Activated T-helper 9 cell treated with anti-CD3 and anti-CD28 coated beads, Interleukin-2, amount 50 U/mL, for 16 hours (primary cell): ENCODE measurements at places on chromosomes 2 and 18.
A peak's percentile ranks its signal among the peaks of the same experiment; 100 is the strongest.

DNA sequence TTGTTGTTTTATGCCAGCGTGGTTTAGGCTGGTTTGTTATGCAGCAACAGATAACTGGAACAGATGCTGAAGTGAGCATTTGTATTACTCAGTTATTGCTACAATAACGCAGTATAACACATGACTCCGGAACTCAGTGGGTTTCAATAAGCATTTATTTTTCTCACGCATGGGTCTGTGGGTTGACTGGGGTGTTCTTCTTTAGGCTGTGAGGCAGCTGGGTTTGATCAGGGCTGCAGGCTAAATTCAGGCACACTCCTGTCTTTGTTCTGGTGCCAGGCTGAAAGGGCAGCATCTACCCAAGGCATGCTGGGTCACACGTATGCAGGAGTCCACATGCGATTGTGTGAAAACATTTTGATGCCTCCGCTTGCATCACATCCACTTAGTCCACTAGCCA is 3.8 kb upstream of the SLC1A4 start:
- no peak for DNase-seq

GRCh38 chr2:67839242-67839641 is 223.6 kb downstream of the C1D start:
- no peak for DNase-seq

- DNase-seq: no peak
These were observed 43.8 kb downstream of the MPHOSPH10 start for GRCh38 chr2:71174207-71174606.

DNA sequence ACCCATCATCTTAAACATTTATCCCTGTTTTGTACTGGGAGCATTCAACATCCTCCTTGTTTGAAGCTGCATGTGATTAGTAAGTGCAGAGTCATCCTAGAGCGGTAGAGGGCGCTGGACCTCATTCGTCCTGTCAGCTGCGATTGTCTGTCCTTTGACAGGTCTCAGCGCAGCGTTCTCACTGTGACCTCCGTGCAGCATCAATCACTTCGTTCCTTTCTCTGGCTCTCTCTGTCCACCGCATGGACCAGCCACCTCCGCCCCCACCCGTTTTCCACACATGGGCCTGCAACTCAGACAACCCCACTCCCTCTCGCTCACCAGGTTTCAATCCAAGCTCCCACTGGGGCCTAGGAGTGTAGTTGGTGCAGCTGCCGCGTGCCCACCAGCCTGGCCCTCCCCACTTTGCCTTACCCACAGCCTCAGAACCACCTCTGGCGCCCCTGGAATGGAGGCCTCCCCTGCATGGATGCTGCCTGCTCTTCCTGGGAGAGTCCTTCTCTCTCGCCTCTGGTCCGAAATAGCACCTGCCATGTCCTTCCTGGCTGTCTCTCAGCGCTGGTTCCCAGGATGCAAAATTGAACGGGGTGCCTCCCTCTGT is 90.5 kb downstream of the NDUFA10 start:
- DNase-seq: peak; percentile 16

GRCh38 chr18:2823202-2823601 is 23.6 kb upstream of the EMILIN2 start:
- no peak for DNase-seq

- DNase-seq: no peak
These were observed 2.8 kb upstream of the KLHL14 start for GRCh38 chr18:32775628-32776027.

DNA sequence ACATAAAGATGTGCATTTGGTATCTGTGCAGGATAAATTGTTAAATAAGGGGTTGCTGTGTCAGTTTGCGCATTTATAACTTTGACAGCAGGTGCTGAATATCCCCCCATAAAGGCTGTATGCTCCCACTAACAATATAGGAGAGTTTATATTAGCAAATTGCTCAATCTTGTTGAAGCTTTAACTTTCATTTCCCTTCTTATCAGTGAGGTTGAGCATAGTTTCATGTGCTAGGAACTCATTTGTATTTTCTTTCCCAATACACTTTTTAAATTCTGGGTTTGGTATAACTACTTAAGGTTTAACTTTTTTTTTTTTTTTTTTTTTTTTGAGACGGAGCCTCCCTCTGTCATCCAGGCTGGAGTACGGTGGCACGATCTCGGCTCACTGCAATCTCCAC is 89.0 kb downstream of the FAM117B start:
- DNase-seq: no peak

DNA sequence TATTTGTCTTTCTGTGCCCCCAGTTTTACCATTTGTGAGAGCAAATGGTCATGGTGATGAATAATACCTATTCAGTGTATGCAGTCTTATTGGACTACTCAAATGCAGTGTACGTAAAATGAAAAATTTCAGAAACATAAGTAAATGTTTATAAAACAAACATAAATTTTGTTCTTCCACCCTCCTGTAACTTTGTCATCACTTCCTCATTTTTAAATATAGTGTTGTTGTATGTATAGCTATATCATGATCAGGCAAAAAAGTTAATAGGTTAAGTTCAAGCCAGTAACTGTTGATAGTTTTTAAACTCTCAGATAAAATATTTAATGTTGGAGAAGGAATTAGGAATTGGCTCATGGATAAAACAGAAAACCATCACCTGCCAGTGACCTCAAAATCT is 93.2 kb downstream of the KLF7 start:
- no peak for DNase-seq

GRCh38 chr2:47688561-47688960 is 94.4 kb upstream of the MSH6 start:
- DNase-seq: no peak

DNA sequence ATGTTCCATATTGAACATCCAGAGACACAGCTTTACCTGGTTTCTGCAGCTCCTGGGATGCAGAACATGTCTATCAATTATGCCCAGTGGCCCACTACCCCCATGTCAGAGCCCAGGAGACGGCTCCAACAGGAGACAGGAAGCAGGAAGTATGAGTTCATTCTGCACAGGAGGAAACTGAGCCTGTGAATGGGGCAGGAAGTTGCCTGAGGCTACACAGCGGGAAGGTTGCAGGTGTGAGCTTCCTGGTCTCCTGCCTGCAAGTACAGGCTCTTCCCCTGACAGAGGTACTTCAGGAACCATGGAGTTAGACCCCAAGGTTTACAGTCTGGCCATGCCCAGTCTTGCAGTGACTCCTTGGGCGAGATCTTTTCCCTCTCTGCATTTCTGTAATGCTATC is 2.8 kb upstream of the BOK start:
- no peak for DNase-seq

GRCh38 chr2:26792720-26793119 is 6.9 kb downstream of the CENPA start:
- no peak for DNase-seq

- no peak for DNase-seq
These were observed 26.2 kb downstream of the SH2D6 start for GRCh38 chr2:85444629-85445172.

GRCh38 chr18:12828116-12829051 is 55.7 kb downstream of the PTPN2 start:
- no peak for DNase-seq

GRCh38 chr2:108967757-108968156 is 21.3 kb downstream of the EDAR start:
- no peak for DNase-seq

- DNase-seq: no peak
These were observed 185.8 kb downstream of the DOK6 start for GRCh38 chr18:69586537-69586936.

DNA sequence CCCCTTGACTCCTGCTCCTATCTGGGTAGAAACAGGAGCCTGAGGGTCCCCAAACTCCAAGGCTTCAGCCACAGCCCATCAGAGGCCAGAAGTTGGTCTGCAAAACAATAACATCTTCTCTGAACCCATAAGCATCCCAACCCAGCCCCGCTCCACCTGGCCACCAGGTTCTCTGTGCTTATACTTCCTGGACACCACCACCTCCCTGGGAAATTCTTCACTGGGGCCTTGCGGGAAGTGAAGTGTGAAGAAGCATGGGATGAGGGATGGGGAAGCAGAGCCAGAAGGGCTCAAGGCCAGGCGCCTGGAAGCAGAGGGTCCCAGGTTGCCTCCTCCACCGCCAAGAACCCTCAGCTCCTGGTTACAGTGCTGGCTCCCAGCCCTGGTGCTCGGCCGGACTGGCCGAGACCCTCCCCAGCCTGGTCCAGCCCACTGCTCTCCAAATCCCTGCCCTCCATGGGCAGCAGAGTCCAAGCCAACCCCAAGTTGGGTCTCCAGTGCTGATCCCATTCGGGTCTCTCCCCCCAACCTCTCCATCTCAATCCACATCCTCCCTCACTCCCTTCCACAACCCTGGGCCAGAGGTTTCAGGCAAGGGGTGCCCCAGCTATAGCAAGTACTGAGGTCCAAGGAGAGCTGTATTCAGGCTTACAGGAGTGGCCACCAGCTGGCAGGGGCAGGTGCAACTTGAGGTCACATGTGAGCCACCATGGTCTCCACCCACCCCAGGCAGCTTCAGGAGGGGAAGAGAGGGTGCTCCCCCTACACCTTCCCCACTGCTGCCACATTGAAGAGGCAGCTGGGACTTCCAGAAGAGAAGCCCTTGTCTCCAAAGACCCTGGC is 60.7 kb downstream of the TNS1 start:
- DNase-seq: no peak

- no peak for DNase-seq
These were observed 44.4 kb downstream of the FHOD3 start for GRCh38 chr18:36341944-36342343.

GRCh38 chr2:121297217-121297830 is 12.3 kb upstream of the TFCP2L1 start:
- no peak for DNase-seq

- no peak for DNase-seq
These were observed 223.7 kb downstream of the NUP35 start for GRCh38 chr2:183347969-183348368.

- DNase-seq: no peak
These were observed 21.2 kb downstream of the ADRA2B start for GRCh38 chr2:96095116-96095636.

- no peak for DNase-seq
These were observed 21.8 kb downstream of the ATAD2B start for GRCh38 chr2:23905155-23905554.

DNA sequence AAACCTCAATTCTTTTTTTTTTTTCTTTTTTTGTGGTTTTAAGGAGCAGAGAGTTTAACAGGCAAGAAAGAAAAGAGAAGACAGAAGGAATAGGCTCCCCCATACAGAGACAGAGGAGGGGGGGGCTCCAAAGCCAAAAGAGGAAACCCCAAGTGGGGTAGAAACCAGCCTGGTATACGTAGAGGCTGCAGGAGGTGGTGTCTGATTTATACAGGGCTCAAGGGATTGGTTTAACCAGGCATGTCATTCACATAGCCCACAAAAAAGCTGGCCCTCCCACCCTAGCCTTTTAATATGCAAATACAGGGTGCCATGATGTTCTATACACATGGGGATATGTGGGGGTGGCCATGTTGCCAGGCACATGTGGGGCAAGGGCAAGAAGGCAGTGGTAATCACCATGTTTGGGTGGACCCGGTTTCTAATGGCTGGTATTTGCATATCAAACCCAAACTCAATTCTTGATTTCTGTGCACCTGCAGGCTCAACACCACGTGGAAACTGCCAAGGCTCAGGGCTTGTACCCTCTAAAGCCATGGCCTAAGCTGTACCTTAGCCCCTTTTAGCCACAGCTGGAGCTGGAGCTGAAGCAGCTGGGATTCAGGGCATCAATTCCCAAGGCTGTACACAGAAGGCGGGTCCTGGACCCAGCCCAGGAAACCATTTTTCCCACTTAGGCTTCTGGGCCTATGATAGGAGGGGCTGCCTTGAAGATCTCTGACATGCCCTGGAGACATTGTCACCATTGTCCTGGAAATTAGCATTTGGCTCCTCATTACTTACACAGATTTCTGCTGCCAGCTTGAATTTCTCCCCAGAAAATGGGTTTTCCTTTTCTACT is 170.3 kb downstream of the MAIP1 start:
- DNase-seq: no peak

- DNase-seq: no peak
These were observed 39.5 kb downstream of the AOX1 start for GRCh38 chr2:200625282-200625681.

DNA sequence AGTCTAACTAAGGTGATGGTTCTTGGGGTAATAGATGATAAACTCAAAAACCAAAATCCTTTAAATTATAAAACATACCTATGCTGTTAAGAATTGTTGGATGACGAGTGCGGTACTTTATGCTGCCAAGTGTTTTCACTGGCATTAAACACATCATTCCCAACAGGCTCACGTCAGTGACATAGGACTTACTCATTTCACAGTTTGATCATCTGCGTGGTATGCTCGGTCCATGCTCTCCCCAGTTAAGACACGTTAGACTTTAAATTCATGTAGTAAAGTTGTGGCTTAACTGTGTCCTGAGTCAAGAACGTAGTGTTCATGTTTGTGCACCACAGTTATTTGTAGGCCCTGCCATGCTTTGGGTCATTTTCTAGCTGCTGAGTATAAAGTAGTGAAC is 125.6 kb upstream of the MYT1L start:
- DNase-seq: no peak

- no peak for DNase-seq
These were observed 20.0 kb downstream of the IL1RL2 start for GRCh38 chr2:102206666-102207341.

GRCh38 chr18:63604791-63605567 is 17.8 kb downstream of the SERPINB13 start:
- no peak for DNase-seq

DNA sequence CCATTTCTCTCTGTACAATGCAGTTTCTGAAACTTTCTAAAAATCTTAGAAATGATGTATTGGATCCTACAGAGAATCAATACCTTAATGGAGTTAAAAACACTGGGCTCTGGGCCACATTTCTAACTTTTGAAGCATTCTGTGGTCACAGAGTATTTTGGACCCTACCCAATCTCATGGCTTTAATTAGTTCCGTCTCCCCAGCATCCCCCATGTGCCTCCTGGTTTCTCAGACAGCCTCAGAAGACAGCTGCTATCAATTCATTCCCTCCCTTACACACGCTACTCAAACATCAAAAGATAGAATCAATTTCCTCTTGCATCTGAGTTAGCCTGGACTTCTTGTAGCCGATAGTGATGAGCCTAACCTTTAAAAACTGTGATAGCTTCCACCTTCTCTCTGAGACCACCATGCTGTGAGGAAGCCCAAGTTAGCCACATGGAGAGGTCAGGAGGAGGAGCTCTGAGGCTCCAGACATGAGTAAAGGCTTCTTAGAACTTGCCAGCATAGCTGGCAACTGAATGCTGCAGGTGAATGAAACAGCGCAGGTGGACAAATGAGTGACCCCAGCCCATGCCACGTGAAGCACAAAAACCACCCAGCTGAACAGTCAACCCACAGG is 10.4 kb downstream of the ADCY3 start:
- no peak for DNase-seq

DNA sequence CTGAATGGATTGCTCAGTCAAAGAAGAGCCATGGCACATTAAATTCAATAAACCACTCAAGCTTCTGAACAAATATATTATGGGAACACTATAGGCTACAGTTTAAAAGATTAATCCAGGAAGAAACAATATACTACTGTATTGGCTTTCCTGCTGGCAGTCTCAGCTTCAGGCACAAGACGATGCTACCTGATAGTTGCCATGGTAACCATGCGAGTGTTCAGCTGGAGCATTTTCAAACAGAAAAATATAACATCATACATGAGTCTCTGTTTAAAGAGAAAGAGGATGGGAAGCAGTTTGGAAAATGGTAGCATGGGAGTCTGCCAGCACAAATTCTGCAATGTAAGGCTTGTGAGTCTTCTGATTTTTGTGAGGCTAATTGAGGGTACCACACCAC is 65.9 kb upstream of the CPO start:
- no peak for DNase-seq
